GM20000 (cell line): ENCODE measurements at places on chromosomes 16 and 17.

GRCh38 chr17:80890196-80890920, 101.3 kb upstream of the CHMP6 start:
- no peak for DNase-seq

GRCh38 chr16:5228369-5228768, 130.8 kb upstream of the EEF2KMT start:
- DNase-seq: no peak

DNA sequence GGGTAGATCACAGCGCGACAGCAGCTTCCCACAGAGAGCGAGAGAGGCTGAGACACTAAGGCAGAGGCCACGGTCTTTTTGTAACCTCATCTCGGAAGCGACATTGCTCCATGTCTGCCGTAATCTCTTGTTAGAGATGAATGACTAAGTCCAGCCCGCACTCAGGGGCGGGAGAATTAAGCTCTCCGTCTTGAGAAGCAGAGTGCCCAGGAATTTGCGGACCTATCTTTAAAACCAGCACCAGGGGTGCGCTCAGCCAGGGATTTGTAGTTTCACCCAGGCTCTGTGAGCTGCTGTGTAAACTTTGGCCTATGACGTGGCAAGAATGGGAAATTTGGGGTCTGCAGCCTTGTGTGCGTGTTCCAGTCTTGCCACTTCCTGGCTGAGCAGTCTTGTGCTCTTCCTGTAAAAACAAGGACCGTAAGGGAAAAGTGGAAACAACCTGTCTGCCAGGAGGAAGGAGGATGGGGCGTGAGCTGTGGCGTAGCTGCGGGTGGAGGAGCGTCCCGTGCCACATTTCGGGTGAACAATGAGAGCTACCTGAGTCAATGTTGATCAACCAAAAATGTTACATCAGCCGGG, 16.0 kb upstream of the JPH3 start:
- no peak for DNase-seq

DNA sequence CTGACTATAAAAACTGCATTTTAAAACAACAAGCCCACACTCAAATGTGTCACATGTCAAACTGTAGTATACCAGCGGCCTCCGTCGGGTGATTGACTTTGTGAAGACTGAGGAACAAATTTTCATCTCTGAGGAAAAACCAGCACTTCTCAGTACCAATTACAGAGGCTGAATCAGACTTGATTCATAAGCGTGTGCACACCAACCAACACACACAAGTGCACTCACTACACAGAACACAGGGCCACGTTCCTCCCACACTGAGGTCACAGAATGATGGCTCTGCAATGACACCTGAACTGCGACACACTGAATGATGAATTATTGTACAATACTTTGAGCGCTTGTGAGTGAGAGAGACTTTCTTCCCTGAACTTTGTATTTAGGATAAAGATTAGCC, 29.6 kb downstream of the XPO6 start:
- no peak for DNase-seq

GRCh38 chr17:6651919-6652452, 424 bp downstream of the C17orf100 start:
- peak; percentile 59 for DNase-seq

GRCh38 chr17:11506635-11507034, 91.6 kb upstream of the DNAH9 start:
- DNase-seq: no peak
